ENCODE measurements at places on chromosomes 7 and 10. TPM values are rescaled to one million over a fixed set of nuclear protein-coding genes. Genes with fewer than 3 reads are reported as not detected.

GRCh38 chr7:78198756-78199155 is 400.2 kb downstream of the PHTF2 start:
- DNase-seq, result no peak

- DNase-seq, result no peak
Observed at GRCh38 chr7:124996778-124997177, 67.2 kb upstream of the POT1 start.

Gene TWIST1
- 0.12 TPM for total RNA-seq

- no peak for DNase-seq
Observed at GRCh38 chr10:34032564-34032963, 698.1 kb upstream of the NRP1 start.

DNA sequence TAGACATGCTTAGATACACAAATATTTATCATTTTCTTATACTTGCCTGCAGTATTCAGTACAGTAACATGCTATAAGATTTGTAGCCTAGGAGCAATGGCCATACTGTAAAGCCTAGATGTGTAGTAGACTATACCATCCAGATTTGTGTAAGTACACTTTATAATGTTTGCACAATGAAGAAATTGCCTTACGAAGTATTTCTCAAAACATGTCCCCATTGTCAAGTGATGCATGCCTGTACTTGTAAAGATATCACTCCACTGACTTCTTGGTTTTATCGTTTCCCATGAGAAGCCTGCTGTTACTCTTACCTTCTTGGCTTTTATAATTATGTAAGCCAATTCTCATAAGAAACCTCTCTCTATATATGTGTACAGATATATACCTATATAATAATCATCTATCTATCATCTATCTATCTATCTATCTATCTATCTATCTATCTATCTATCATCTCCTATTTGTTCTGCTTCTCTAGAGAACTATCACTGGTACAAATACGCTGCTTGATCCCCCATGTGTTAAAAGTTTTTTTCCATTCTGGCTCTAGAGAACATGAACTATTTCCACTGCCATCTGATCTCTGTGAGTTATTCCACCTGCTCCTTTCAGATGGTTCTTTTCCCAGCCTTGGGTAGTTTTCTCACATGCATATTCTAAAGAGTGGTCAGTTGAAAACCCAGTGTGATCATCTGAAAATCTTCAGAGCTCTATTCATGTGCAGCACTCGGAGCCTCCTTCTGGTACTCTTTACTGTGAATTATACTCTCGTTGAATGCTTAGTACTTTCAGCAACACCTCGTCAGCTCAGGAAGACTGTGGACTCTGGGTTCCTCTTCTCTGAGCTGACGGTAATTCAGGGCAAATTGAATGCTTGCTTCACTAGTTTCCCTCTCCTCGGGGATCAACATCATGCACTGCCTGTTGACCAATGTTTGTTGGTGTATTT is 14.5 kb upstream of the VCL start:
- DNase-seq, result no peak

DNA sequence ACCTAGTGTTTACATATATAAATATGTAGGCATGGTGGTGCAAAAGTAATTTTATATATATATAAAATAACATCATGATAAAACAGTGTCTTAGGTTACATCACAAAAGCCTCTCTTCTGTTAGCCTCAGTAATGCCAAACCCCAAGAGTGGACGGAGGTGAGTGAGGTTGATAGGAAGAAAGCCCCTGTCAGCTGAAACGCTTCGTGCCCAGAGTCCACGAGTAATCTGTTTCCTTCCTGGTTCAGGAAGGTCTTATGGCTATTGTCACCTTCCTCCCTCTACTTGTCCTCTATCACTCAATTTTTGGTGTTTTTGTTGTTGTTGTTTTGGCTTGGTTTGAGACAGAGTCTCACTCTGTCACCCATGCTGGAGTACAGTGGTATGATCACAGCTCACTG is 41.5 kb downstream of the THNSL1 start:
- no peak for DNase-seq

Measured in activated CD4-positive, alpha-beta T cell treated with anti-CD3 and anti-CD28 coated beads, Interleukin-2, amount 10 ng/mL, durations not matched to agents 7 days and 5 days (primary cell).